NCI-H1105 (cell line): ENCODE measurements at places on chromosomes 7 and 10.

DNA sequence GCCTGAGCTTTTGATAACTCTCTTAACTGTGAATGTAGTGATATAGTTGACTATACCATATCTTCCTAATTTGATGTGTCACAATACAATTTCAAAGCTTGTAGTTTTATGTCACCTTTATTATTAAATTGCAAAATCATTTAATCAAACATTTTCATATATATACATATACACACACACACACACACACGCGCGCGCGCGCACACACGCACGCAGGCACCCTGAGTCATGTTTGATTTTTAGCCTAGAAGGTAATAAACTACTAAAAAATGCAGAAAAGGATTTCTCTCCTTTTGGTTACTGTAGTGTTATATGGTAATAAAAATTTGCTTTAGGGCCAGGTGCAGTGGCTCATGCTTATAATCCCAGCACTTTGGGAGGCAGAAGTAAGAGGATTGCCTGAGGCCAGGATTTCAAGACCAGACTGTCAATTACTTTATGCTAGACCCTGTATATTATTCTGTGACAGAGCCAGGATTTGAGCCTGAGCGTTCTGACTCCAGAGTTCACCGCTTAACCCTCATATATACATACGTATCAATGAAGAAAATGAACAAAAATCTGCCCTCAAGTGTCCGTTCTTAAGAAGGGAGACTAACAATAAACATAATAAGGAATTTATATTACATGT is 89.6 kb downstream of the PODXL start:
- DNase-seq, result no peak

- DNase-seq, result no peak
Measured at GRCh38 chr7:38855386-38855785, 53.6 kb downstream of the VPS41 start.

DNA sequence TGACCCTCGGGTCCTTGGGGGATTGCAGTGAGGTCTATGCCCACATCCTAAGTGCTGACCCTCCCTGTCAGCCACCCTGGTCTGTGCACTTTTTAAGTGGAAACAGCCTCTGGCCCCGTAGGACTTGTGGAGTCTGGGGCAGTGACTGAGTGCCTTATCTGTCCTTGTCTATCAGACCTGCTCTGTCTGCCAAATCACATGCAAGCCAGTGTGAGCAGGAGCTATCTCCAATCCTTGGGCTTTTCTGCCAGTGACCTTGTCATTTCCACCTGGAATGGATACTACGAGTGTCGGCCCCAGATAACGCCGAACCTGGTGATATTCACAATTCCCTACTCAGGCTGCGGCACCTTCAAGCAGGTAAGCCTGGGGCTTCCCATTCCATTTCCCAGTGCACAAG is 62.7 kb downstream of the C10orf120 start:
- no peak for DNase-seq

- DNase-seq, result no peak
Measured at GRCh38 chr10:32279795-32280194, 67.2 kb downstream of the EPC1 start.

DNA sequence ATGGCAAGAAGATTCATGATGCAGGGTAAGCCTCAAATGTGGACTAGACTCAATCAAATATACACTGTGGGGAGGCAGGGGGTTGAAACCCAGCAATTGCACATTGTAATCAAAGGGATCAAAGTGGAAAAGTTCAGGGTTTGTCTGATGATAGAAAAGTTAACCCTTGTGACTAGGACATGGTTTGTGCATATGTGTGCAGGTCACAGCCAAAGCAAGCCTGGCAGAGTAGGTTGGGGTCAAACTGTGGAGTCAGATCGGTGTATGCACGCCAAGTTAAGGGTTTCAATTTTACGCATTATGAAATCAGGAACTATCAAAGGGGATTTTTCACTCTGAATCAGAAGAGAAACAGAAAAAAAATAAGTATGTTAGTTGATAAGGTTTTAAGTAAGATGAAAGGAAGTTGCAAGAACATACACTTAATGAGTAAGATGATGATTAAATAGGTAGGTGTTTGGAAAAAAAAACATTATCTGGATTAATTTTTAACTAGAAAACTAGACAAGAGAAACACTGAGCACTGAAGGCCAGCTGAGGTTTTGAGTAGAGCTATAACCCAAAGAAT is 188.3 kb downstream of the DGKB start:
- no peak for DNase-seq

- DNase-seq, result no peak
Measured at GRCh38 chr7:77627309-77627676, 69.0 kb upstream of the RSBN1L start.

- no peak for DNase-seq
Measured at GRCh38 chr7:36746347-36746746, 22.1 kb upstream of the AOAH start.

DNA sequence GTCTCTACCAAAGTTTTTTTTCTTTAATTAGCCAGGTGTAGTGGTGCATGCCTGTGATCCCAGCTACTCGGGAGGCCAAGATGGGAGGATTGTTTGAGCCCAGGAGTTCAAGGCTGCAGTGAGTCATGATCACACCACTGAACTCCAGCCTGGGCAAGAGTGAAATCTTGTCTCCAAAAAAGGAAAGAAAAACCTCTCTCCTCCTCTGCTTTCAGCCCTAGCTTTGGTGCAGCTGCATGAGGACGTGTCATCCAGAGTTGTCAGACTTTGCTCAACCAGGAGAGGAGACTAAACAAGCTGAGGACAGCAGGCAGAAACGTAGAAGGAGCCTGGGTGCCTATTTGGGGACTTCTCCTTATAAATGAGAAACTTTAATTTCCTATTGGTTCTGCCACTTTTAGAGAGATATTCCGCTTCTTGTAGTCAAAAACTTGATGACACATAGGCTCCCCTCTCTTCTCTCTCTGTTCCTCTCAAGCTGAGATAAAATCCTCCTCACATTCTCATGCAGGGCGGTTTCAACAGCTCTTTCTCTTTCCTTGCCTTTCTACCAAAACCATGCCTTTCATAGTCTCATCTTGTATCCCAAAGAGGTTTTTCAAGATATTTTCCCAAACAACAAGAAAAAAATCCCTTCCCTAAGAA is 205.4 kb downstream of the ARHGAP12 start:
- DNase-seq, result no peak

GRCh38 chr10:82942286-82943099 is 1067.5 kb downstream of the NRG3 start:
- no peak for DNase-seq

GRCh38 chr10:107952649-107953556 is 788.4 kb upstream of the SORCS1 start:
- no peak for DNase-seq

- DNase-seq, result no peak
Measured at GRCh38 chr7:22296265-22296566, 60.7 kb downstream of the RAPGEF5 start.

DNA sequence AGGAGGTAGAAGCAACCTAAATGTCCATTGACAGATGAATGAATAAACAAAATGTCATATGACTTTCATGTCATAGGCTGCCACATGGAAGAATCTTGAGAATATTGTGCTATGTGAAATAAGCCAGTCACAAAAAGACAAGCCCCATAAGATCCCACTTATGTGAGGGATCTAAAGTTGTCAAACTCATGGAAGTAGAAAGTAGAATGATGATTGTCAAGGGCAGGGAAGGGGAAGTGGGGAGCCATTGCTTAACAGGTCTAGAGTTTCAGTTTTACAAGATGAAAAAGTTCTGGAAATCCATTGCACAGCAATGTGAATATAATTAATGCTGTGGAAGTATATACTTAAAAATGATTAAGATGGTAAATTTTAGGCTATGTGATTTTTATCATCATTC is 229.3 kb upstream of the KMT2E start:
- no peak for DNase-seq

DNA sequence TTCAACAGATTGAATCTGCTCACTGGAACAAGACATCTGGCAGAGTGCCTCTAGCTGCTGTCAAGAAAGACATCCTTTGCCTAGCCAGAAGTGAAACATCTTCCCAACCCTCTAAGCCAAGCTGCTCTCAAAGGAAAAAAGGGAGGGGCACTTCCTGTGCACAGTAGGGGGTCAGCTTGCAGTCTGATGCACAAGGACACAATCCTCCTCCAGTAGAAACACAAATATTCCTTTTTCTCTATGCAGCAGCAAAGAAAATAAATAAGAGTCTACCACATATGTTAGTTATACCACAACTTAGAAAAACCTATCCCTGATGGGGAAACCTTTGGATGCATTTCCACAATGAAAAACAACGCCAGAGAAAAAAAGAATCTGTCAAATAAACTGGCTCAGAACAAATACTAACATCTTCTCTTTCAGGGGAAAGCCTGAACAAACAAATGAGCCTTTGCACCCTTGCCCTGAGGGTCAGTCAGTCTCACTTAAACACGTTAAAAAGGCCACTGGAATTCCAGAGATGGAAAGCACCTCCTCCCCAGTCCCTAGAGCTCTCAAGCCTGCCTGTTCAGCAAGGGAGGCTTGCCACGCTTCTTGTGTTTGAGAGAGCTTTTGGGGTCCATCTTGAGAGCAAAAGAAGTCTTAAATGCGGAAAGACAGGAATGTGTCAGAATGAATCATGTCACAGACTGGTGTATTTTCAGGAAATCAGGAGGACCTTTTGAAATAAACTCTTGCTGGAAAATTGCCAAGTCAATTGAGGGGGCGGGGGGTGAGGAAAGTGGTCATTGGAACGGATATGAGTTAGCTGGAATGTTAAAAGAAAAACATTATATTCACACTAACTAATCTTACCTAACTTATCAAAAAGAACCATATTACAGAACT is 7.5 kb downstream of the LAMB1 start:
- no peak for DNase-seq

GRCh38 chr7:99195867-99196266 is 12.0 kb downstream of the KPNA7 start:
- peak; percentile 6 for DNase-seq

DNA sequence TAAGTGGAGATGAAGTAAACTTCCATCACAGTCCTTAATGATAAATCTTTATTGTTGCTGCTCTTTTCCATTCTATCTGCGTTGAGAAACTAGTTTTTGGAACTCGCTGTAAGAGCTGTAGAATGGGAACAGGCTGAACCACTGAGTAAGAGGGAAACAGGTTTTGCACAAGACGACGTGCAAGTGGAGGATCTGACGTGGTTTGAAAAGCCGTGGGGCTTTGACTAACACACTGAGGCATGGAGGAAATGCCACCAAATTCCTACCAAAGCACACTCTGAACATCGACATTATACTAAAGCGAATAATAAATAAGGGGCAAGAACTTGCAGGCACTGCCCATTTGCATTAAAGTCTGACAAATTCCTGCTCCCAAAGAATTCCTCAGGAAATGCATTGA is 160.6 kb downstream of the KLF6 start:
- DNase-seq, result no peak

- no peak for DNase-seq
Measured at GRCh38 chr10:35219891-35220890, 93.5 kb downstream of the CREM start.

DNA sequence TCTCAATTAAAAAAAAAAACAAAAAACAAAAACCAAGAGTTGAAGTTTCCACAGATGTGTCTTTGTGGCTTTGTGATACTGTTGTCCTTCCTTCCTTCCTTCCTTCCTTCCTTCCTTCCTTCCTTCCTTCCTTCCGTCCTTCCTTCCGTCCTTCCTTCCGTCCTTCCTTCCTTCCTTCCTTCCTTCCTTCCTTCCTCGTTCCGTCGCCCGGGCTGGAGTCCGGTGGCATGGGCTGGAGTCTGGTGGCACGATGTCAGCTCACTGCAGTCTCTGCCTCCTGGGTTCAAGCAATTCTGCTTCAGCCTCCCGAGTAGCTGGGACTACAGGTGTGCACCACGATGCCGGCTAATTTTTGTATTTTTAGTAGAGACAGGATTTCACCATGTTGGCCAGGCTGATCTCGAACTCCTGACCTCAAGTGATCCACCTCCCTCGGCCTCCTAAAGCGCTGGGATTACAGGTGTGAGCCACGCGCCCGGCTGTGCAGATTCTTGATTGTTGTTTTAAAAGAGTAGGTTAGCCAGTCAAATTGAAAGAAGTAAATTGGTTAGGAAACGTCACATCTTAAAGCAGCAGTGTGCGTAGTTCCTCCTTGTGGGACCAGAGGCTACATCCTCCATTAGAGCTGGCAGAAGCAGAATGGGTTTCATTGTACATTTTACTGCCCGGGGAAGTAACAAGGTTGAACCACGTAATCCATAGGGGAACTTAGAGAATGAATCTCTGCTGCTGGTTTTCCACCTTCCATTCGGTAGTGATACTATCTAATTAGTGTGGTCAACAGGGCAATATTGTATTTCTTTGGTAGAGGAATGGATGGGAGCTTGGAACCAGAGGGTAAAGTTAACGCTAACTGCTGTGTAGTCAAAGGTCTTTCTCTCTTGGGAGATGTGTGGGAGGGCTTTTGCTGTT is 20.6 kb downstream of the DNAJB6 start:
- DNase-seq, result no peak

DNA sequence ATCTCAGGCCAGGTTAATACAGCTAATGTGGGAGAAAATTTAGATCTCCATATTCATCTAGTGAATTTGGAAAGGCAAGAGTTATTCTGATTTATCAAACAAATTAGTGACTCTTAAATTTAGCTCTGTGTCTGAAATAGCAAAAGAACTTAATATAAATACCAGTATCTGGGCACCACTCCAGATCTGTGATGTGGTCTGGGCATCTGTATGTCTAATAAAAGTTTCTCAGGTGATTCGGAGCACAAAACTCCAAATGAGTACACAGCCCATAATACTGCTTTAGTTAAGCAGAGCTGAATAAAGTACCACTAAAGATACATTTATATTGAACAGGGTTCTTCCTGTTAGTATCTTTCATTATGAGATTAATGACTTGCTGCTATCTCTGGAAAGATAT is 261.4 kb downstream of the BAMBI start:
- DNase-seq, result no peak

GRCh38 chr7:148620749-148621359 is 30.3 kb downstream of the C7orf33 start:
- DNase-seq, result no peak

DNA sequence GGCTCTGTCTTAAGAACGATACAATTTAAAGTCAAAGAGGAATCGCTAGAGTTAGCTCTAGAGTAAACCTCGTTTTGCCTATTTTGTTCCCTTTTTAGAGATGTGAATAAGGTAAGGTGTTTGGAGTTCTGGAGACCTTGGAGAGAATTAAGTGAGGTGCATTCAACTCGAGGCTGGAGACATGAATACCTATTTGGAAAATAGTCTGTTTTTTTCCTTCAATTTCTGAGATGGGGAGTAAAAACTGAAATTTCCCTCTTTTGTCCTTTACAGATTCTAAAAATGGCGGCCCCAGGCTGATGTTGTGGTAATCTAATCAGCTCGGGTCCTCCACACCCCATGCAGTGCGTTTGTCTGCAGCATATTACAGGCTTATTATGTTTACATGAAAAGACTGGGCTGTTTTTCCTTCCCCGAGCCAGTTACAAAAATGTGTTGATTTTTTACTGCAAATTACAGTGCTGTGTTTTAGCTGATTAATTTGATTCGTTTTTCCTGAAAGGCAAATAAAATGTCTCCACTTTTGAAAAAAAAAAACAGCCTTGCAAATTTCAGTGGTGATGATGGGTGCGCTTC is 1.5 kb downstream of the KMT2E start:
- DNase-seq, result no peak

DNA sequence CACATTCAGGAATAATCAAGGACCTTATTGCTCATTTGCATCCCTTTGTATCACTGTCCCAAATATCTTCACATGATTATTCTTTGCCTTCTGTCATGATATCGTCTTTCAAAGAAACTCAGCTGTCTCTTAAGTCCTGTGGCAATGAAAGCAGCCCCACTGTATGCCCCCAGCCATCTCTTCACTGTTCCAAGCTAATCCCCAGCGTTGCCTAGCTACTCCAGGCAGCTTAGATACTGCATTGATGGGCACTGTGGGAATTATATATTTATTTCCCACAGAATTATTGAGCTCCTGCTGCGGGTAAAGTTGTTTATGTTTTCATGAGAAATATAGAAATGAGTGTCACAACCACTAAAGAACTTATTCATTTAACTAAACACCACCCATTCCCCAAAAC is 38.8 kb downstream of the SND1 start:
- DNase-seq, result no peak
